Hematopoietic multipotent progenitor cell treated with erythropoietin and hydrocortisone succinate and interleukin-3 and kit ligand, for 6 days (in vitro differentiated cells): ENCODE measurements at places on chromosomes 2 and 18.

DNA sequence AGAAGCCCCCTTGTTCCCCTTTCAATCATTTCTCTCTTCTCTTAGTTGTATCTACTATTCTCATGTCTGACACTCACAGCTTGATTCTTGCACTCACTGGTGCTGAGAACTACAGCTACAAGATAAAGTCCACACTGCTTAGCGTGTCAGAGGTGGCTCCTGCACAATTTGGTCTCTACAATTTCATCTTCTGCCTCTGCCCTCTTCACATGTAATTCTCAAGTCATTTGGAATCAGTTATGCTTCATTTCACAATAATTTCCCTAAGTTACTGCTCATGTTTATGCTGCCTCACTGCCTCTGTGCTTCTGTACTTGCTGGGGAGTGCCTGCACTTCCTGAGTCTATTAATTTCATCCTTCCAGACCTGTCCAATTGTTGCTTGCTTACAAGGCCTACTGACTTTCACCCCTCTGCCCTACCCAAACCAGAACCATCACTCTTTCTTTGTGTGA, 11.6 kb upstream of the NAB1 start:
- no peak for DNase-seq

DNA sequence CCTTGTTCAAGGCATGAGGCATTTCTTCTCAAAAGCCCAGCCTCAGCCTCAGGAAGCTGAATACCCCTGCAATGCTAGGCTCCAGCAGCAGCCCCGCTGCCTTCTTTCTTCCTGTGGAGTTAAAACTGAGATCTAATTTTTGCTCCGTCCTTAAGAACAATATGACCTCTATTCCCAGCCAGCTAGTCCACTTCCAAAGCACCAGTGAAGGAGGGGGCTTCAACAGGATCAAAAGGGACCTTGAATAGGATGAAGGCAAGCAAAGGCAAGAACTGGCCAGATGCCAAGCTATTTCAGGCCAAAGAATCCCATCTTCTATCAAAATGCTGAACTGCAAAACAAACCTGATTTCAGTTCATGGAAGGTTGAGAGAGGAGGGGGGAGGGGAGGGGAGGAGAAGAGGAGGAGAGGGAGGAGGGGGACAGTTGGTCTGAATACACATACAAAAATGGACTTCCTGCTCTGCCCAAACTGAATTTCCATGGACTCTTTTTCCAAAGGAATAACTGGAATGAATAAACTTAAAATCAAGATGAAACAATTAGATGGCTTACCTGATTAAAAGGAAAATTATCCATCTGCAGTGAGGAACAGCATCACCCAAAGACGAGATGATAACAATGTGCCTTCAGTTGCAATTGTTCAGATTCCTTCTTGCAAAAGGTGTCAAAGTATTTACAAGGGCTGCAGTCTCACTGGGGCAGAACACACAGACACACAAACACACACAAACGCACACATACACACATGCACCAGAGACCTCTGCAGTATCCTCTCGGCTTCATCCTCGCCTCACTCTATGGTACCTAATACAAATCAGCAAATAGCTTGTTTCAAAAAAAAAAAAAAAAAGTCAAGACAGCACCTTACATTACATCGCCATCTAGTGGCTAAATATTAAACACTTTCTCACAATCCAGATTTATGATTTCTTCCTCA, at the start of gene SCN1A:
Gene SCN1A, minus strand, starts transcription at position 804 of the 939 bp plus-strand sequence. CDS start 54,399 bp downstream, outside the sequence.
- peak; percentile 81 for DNase-seq

DNA sequence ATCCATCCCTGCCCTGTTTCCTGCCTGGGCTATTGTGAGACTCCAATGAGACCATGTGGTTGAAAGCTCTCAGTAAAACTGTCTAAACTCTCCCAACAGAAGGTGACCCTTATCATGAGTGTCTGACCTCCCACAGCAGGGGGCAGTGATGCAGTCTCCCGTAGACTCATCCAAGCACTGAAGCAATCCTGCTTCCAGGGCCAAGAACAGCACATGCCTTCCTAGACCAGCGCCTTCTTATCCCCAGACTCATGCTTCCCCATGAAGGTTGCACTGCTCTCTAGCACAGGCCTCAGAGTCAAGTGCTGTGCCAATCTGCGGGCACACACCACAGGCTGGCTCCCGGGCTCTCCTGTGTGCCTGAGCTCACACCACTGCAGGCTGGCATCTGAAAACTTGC, 112.3 kb downstream of the TNS1 start:
- DNase-seq: peak; percentile 29

DNA sequence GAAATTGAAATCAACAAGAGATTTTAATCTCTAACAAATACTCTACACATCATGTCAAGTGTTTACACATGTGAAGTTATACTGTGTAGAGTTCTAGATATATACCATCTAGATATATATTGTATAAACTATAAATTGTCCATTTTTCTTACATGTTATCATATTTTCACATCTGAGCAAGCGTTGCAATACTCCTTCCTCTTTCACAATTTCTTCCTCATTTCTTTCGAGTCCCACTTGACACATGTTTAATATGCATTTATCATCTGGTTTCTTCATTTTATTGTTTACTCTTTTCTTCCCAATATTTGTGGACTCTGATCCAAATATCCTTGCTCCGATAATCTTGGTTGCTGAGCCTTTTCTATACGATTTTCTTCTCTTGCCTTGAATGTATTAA, 50.2 kb downstream of the UNC80 start:
- DNase-seq: peak; percentile 41

- no peak for DNase-seq
These were observed 43.9 kb upstream of the RFX8 start for GRCh38 chr2:101518578-101519492.

- no peak for DNase-seq
These were observed 265.9 kb upstream of the SPHKAP start for GRCh38 chr2:228447266-228447915.
